DMS79 treated with DMSO at 0.1 percent for 48 hours (cell line): ENCODE measurements at places on chromosomes 12 and 14.
A peak's percentile ranks its signal among the peaks of the same experiment; 100 is the strongest.

GRCh38 chr12:49357103-49357678, 10.1 kb upstream of the SPATS2 start:
- DNase-seq, result no peak

DNA sequence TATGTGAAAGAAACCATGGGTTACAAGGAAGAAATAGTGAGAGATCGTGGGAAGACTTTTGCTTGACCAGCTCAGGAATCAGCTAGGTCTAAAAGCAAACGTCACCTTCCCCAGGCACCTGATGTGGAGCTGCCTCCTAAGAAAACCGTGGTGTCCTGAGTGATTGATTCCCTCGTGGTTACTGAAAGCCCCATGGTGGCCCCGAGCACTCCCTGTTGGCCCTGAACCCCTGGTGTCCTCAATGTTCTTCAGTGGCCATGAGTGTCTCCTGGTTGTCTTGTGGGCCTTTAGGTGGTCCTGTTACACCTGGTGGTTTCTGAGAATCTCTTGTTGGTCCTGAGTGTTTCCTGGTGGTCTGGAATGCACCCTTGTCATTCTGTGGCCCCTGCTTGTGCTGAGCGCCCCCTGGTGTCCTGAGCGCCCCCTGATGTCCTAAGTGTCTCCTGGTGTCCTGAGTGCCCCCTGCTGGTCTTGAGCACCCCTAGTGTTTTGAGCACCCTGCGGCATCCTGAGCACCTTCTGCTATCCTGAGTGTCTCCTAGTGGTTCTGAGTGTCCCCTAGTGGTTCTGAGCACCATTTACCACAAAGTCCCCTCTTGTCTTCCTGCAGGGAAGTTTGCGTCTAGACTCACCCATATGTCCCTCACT, 518.7 kb downstream of the TMEM121 start:
- DNase-seq, result no peak

GRCh38 chr14:73591690-73592449, at the start of gene ACOT4:
TSS of gene ACOT4 (plus strand) at chr14:73591873. CDS start at chr14:73591960, 87 bp downstream.
- DNase-seq, result peak; percentile 61

DNA sequence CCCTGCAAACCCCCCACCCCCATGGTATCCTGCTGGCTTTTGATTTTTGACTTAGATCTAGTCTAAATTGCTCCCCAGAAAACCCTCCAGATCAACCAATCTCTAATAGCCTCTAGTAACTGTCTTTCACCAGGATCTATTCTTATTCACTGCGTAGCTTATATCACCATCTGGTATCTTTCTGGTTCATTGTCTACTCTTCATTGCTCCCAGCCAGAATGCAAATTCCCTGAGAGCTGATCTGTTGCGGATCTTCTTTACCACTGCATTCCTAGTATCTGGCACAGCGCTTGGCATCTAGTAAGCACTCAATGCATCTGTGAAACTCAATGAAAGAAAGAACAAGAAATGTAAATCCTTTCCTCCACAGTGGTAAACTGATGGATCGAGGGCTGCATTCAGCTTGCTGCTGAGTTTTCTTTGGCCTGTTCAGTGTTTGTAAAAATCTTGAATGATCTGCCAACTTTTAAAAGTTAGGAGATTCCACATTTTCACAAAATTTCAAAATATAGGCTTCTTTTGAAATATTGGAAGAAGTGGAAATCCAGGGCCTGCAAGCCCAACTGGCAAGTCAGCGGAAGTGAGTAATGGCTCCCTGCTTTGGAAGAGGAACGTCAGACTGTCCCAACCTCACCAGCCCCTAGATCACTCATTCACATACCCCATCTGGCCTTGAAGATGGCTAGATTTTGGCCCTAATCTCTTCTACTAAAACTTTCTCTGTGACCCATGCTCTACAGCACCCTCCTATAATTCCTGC, 274.2 kb downstream of the SSPN start:
- DNase-seq, result no peak

- DNase-seq, result peak; percentile 35
Measured at GRCh38 chr14:63895510-63895909, 42.7 kb downstream of the SYNE2 start.

GRCh38 chr12:120584343-120585149, 3.3 kb upstream of the POP5 start:
- DNase-seq, result peak; percentile 10

DNA sequence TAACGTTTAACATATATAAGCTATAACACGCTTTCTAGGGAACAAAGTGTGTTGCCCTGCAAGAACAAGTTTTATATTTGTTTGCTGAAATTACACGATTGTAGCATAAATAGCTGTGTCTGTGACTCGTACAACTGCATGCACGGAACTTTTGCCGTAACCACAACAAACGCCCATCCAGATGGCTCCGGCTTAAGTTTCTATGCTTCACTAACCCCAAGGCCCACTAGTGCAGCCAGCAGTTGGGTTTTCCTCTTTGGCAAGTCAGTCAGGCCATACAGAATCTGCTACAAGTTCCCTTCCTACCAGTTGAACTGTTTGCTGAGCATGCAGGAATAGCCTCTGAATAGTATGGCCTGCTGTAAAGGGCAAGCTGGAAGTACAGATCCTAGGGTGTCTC, 12.1 kb downstream of the CSRP2 start:
- DNase-seq, result peak; percentile 10

DNA sequence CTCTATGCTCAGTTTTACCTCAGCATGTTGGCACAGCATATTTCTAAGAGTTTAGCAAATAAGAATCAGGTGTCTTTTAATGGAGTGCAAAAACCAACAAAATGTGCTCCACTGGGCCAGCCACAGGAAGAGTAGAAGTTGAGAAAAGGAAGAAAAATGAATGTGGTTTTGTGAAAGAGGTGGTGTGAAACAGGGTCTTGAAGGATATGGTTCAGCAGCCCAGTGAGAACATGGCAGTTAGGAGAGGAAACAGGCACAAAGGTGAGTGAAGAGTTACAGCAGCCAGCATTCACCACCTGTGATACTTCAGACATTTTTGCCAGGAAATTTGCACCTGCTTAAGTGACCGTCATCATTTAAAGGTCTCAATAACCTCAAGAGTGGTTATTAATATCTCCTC, 2.4 kb downstream of the STAB2 start:
- peak; percentile 17 for DNase-seq

- peak; percentile 55 for DNase-seq
Measured at GRCh38 chr12:46677749-46678148, 148.0 kb downstream of the SLC38A4 start.

- no peak for DNase-seq
Measured at GRCh38 chr14:75521415-75522199, 662 bp upstream of the BATF start.

GRCh38 chr12:112848338-112848715, 56.8 kb downstream of the RPH3A start:
- no peak for DNase-seq

- no peak for DNase-seq
Measured at GRCh38 chr12:70609739-70610491, 27.3 kb downstream of the PTPRB start.

GRCh38 chr12:43288671-43289425, 263.2 kb downstream of the ADAMTS20 start:
- no peak for DNase-seq

GRCh38 chr12:30806989-30807694, 52.4 kb upstream of the CAPRIN2 start:
- peak; percentile 64 for DNase-seq

DNA sequence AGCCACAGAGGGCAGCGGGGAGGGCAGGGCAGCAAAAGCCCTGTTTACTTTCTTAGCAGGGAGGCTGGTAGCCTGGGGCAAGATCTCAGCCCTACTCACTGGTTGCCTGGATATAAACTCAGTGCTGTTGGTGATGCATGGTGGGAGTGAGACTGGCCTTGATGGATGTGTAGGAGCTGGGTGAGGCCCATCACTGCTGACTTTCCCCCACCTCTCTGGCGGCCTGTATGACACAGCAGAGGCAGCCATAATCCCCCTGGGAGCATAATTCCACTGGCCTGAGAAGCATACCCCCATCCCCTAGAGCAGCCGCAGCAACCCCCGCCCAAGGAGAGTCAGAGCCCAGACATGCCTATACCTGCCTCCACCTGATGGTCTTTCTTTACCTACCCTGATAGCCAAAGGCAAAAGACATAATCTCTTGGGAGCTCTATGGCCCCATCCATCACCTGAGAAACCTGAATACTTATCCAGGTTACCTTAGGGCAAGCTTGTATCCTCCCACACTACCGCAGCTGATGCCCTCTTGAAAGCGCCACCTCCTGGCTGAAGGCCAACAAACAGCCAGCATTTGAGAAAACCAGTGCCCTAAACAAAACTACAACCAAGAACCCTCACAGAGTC, 59.3 kb downstream of the DNAI7 start:
- DNase-seq, result peak; percentile 28

GRCh38 chr12:108129017-108129812, at the start of gene WSCD2:
TSS of gene WSCD2 (plus strand) at chr12:108129288. CDS start at chr12:108195833, 66,545 bp downstream.
- DNase-seq, result peak; percentile 49

DNA sequence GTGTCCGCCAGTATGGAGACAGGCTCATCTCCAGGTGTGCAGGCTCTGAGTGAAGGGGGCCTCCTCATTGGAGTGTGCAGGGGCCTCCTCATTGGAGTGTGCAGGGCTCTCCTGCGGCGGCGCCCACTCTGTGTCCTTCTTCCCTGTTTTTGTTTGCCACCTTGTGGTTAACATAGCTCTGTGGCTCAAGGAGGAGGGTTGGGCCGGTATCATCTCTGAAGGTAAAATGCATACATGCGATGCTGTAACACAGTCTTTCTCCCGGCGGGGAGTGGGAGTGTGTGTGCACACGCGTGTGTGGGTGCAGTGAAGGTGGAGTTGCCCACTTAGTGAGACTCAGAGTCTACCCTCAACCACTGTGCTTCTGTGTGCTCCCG, 429.4 kb downstream of the ZFP36L1 start:
- no peak for DNase-seq

DNA sequence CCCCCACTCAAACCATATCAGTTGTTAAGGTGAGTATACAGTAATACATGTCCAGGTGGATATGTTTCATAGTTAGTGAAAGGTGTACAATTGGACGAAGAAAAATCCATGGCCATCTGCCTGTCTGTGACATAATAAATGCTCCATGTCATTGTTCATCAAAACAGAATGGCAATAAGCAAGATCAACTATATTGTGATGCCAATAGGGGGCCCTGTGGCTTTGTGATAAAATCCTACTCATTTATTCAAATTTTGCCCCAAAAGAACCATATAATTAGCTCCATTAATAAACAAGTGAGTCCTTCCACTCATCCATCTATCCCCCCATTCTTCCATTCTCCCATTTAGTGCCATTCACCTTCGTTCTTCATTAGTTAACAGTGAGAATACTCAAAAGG, 102.0 kb downstream of the MGST1 start:
- DNase-seq, result no peak

GRCh38 chr14:77458249-77458950, 507 bp downstream of the AHSA1 start:
- peak; percentile 43 for DNase-seq

DNA sequence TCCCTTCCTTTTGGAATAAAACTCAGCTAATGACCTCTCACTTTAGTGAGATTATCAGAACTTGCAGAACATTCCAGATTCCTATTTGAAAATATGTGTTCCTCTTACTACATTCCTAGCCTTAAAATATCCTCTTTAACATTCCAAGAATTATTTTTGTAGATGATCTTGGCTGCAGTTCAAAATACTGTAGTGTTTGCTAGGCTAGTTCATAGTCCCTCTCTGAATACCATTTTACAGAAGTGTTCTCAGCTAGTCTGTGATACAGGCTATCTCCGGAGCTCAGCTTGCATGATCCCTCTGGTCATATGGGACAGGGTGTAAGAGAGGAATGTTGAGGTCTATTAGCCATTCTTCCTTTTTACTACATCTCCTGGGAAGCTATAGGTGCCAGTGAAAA, 17.6 kb upstream of the GPR33 start:
- no peak for DNase-seq

DNA sequence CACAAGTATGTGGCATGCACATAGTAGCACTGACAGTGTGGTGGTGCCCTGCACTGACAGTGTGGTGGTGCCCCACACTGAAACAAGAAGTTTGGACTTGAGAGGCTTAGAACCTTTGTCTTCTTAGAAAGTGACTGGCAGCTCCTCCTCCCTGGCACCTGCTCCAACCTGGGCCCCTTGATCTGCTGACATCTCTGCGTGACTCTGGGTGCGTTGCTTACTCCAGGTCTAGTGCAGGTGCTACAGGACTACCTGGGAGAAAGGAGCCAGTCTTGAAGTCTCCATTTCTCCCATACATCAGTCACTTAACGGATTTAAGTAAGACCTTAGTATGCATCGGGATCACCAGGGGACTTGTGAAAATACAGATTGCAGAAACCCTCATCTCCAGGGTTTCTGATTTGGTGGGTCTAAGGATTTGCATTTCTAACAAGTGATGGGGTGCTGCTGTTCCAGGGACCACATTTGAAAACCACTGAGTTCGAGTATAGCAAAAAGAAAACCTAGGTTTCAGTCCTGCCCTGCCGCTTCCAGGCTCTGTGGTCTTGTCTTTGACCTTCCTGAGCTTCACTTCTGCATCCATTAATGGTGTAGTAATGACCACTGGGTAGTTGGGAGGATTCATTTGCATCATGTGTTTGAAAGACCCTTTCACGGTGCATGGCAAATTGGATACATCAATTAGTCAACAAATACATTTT, 15.7 kb downstream of the NINJ2 start:
- no peak for DNase-seq

DNA sequence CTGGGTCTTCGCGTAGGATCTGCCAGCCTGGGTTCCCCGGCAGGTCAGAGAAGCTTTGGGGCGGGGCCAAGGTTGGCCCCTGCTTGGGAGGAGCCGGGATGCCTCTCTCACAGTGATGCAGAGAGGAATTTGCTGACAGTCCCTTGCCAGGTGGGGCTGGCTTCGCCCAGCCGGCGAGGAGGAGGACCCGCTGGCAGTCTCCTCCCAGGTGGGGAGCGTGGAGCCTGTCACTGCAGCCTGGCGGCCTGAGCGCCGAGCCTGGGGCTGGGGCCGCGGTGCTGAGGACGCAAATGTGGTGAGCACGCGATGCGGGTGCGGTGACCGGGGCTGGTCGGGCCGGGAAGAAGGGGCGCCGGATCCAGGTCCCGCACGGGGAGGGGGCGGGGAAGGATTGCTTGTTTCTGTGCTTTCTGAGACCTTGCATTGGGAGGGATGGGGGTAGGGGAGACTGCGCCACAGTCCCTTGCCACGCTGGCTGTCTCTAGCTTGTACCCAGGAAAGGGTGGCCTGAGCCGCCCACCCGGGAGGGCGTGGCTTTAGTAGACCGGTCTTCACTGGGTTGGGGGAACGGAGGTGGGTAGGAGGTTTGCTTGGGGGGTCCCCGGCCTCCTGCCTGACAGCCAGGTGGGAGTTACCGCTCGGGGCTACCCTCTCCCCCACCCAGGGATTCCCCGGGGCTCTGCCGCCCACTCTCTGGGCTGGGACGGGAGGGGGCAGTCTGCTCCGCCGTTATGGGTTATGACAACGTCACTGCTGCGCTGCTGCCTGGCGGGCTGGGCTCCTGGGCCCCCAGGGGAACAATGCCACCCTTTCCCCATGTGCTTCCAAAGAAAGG, at the start of gene TMEM63C:
TSS of gene TMEM63C (plus strand) at position 196 of the 835 bp plus-strand sequence. CDS start 37,016 bp downstream, outside the sequence.
- peak; percentile 99 for DNase-seq

DNA sequence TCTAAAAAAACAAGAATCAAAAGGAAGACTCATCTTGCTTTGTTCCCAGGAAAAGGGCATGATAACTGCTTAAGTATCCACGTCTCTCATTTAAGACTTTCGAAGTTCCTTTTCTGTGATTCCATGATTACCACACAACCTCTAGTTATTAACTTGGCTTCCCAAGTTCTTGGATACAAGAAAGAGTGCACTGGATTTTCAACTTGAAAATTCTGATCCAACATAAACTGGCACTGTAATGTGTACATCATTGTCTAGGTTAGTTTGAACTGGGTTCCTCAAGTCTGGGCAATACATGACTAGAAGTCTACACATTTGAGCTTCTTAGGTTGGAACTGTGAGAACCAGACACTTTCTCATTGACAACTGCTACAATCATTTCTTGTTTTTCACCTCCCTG, 1.6 kb downstream of the KLHL28 start:
- DNase-seq, result no peak

- no peak for DNase-seq
Measured at GRCh38 chr14:75123991-75124390, 2.9 kb downstream of the NEK9 start.
